ENCODE measurements at places on chromosomes 6 and 20.

GRCh38 chr6:72876256-72876655, 254.4 kb downstream of the KCNQ5 start:
- no peak for DNase-seq

DNA sequence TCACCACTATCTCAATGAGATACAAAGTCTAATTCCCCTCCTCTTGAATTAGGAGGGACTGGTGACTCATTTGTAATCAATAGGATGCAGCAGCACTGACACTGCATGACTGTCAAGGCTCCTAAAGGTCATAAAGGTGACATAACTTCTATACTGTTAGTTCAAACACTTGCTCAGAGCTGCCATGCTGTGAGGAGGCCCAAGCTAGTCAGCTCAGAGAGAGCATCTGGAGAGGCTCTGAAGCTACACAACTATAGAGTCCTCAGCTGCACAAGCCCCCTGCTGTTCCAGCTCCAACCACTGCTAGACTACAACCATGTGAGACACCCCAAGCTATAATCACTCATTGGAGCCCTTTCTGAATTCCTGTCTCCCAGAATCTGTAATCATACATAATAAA, 17.0 kb upstream of the HEY2 start:
- DNase-seq = no peak

- no peak for DNase-seq
Measured at GRCh38 chr6:49038294-49038822, 424.7 kb downstream of the MMUT start.

DNA sequence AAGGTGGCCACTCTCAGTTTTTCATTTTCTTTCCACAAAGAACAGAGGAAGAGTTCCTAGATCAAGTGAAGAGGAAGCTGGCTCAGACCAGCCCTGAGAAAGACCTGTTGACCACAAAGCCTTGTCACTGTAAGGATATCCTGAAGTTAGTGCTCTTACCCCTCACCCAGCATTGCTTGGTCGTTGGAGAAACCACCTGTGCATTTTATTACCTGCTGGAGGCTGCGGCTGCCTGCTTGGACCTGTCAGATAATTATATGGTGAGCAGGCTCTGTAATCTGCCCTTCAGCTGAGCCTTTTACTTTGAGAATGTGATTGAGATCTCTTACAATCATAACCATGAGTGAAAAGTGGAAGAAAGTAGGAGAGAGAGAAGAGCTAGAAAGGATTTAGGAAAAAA, 21.9 kb downstream of the TREML1 start:
- DNase-seq = no peak

GRCh38 chr20:7637184-7637583, 303.1 kb downstream of the HAO1 start:
- no peak for DNase-seq

All from stimulated activated CD4-positive, alpha-beta T cell treated with anti-CD3 and anti-CD28 coated beads, TNF-alpha, amount 100 ng/mL, for 4 hours (primary cell).